ENCODE measurements at places on chromosomes 12 and 14. TPM values are rescaled to one million over a fixed set of nuclear protein-coding genes. Genes with fewer than 3 reads are reported as not detected.
A peak's percentile ranks its signal among the peaks of the same experiment; 100 is the strongest.

DNA sequence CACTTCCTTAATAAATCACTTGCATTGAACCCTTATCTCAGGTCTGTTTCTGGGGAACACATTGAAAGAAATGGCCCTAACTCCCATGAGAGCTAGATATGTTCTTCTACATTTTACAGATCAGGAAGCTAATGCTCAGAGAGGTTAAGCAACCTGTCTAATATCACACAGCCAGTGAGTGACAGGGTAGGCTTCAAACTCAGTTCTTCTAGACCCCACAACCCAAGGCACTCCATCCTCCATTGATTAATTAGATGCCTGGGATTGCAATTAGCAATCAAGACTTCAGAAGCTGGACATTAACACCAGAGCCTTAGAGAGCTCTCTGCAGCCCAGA is 59.8 kb downstream of the C14orf132 start:
- H3K27me3 ChIP-seq, result no peaks in the 10 kb centered on the region
- no peaks in the 10 kb centered on the region for H3K36me3 ChIP-seq
- H3K27ac ChIP-seq, result no peak overlapping the region
- H3K4me1 ChIP-seq, result no peaks in the 10 kb centered on the region
- DNase-seq, result no peak
- no peak overlapping the region for H3K4me3 ChIP-seq

- H3K4me1 ChIP-seq, result no peaks in the 10 kb centered on the region
- no peaks in the 10 kb centered on the region for H3K36me3 ChIP-seq
- H3K27ac ChIP-seq, result no peak overlapping the region
Measured at GRCh38 chr12:84034871-84035270, 877.7 kb downstream of the SLC6A15 start.

GRCh38 chr14:55771242-55771981 is 191.4 kb downstream of the KTN1 start:
- H3K27ac ChIP-seq, result peak overlapping the region; percentile 50
- no peak overlapping the region for H3K4me3 ChIP-seq
- peaks cover 6% of the 10 kb centered on the region for H3K4me1 ChIP-seq
- H3K27me3 ChIP-seq, result no peaks in the 10 kb centered on the region
- no peaks in the 10 kb centered on the region for H3K36me3 ChIP-seq
- peak; percentile 66 for DNase-seq

DNA sequence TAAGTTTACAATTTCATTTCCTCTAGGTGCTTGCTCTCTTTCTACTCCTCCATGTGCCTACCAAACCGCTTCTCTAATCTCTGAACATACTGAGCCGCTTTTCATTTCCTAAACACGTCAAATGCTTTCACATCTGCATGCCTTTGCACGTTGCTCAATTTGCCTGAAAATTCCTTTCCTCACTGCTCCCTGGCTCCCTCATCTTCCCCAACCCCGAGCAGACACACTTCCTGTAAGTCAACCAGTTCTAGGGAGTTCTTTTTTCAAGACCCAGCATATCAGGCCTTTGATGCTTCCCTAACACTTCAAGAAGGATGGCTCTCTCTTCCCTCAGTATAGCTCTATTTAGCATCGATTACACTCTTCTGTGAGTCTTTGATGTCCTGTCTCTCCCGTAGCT is 50.3 kb downstream of the LMO3 start:
- no peaks in the 10 kb centered on the region for H3K4me1 ChIP-seq
- H3K27me3 ChIP-seq, result no peaks in the 10 kb centered on the region
- H3K27ac ChIP-seq, result no peak overlapping the region
- no peaks in the 10 kb centered on the region for H3K36me3 ChIP-seq
- no peak for DNase-seq
- no peak overlapping the region for H3K4me3 ChIP-seq

MORN3 gene
- 85.9 TPM for polyA plus RNA-seq

GRCh38 chr14:69625299-69626131 is 14.1 kb downstream of the SUSD6 start:
- peak; percentile 38 for DNase-seq
- H3K27me3 ChIP-seq, result no peaks in the 10 kb centered on the region
- no peak overlapping the region for H3K27ac ChIP-seq
- no peaks in the 10 kb centered on the region for H3K36me3 ChIP-seq

GRCh38 chr14:70257526-70257925 is 68.8 kb upstream of the SLC8A3 start:
- no peaks in the 10 kb centered on the region for H3K4me1 ChIP-seq
- no peak overlapping the region for H3K4me3 ChIP-seq
- DNase-seq, result no peak

BEST3 gene
- 9.8 TPM for polyA plus RNA-seq

RHEBL1 gene
- polyA plus RNA-seq, result 1.5 TPM

DNA sequence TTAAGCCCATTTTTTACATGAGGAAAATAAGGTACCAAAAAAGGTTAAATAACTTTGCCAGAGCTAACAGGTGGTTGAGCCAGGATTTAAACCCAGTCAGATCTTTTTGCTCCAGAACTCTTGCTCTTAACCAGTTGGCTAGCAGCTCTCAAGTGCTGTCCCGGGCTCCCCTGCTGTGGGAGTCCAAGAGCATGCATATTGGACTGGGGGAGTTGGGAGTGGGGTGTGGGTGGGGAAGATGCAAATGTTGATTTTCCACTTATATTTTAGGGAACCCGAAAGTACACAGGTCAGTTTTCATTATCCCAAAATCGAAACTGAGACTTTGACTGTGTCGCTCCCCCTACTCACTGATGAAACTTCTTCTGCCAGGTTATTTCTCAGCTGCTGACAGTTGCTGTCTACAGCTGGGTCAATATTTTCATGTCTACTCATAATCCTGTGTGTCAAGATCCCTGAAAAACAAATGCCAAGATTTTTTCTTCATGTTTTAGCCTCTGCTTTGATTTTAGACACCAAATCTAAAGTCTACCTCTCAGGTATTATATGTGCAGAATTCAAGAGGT is 172.3 kb upstream of the TMPO start:
- H3K4me1 ChIP-seq, result no peaks in the 10 kb centered on the region
- no peak overlapping the region for H3K27ac ChIP-seq
- no peaks in the 10 kb centered on the region for H3K36me3 ChIP-seq

GRCh38 chr12:116222358-116222757 is 55.1 kb downstream of the MED13L start:
- H3K4me1 ChIP-seq, result peaks cover 27% of the 10 kb centered on the region
- DNase-seq, result peak; percentile 83
- H3K27me3 ChIP-seq, result no peaks in the 10 kb centered on the region
- H3K27ac ChIP-seq, result no peak overlapping the region

STAC3 gene
- polyA plus RNA-seq, result 23.4 TPM

CRACR2A gene
- 3.1 TPM for polyA plus RNA-seq

- no peaks in the 10 kb centered on the region for H3K27me3 ChIP-seq
- no peak overlapping the region for H3K4me3 ChIP-seq
- DNase-seq, result no peak
Measured at GRCh38 chr12:39490500-39491282, 47.8 kb upstream of the KIF21A start.

- H3K4me3 ChIP-seq, result no peak overlapping the region
- no peaks in the 10 kb centered on the region for H3K4me1 ChIP-seq
Measured at GRCh38 chr12:27627123-27627852, 69.0 kb upstream of the REP15 start.

ZNF891 gene
- 1.6 TPM for polyA plus RNA-seq

C14orf119 gene
- 60.8 TPM for polyA plus RNA-seq

RAN gene
- 966 TPM for polyA plus RNA-seq

- H3K4me3 ChIP-seq, result no peak overlapping the region
- no peaks in the 10 kb centered on the region for H3K4me1 ChIP-seq
- no peaks in the 10 kb centered on the region for H3K36me3 ChIP-seq
- DNase-seq, result no peak
- H3K27me3 ChIP-seq, result no peaks in the 10 kb centered on the region
Measured at GRCh38 chr14:96324219-96324618, 38.9 kb downstream of the ATG2B start.

DNA sequence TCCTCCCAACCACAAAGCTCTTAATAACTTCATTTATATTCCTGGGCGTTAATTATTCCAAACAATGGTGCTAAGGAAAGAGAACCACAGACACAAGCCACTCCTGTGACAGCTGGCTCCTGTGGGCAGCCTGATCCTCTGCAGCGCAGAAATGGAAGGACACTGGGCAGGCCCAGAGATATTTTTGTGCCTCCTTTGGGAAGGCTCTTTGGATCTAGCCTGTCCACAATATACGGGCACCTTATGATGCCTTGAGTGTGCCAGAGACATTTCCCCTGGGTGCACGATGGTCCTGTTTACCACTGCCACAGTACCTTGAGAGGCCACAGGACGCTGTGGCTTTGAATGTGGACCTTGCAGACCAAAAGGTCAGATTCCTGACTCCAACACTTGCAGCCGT is 2.1 kb downstream of the ASB2 start:
- H3K27ac ChIP-seq, result no peak overlapping the region
- H3K27me3 ChIP-seq, result no peaks in the 10 kb centered on the region
- H3K4me3 ChIP-seq, result no peak overlapping the region
- no peaks in the 10 kb centered on the region for H3K36me3 ChIP-seq

KRT73 gene
- not detected for polyA plus RNA-seq

DNA sequence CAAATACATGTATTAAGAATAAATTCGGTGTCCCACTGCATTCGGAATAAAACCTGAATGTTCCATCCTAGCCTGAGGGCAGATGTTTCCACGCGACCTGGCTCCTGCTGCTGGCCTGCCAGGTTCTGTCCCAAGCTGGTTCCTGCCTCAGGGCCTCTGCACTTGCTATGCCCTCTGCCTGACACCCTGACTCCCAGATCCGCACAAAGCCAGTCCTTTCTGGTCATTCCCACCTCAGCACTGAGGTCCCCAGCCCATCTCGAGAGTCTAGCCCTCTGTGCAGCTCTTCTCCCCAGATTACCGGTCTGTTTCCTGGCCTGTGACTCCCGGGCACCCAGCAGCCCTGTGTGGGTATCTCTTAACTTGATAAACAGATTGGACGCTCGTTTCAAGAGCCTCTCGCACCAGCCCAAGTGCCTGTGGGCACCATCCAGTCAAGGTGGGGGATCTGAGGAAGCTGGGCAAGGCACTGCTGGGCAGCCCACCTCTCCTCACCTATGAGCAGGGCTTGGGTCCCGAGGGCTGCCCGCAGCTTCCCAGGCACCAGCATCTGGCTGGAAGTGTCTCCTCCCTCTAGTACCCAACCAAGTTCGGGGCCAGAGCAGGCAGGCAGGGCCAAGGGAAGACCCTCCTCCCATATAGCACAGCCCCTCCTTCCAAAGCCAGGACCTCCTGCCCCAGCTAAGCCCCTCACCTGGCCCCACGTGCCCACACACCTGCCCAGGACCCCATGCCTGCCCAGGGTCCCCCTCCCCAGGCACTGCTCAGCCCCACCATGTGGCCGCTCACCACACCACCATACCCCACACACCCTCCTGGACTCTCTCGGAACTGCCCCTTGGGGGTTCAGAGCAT is 132.2 kb downstream of the NCOR2 start:
- no peaks in the 10 kb centered on the region for H3K36me3 ChIP-seq
- peaks cover 9% of the 10 kb centered on the region for H3K4me1 ChIP-seq
- H3K27me3 ChIP-seq, result no peaks in the 10 kb centered on the region
- DNase-seq, result no peak

LBHD2 gene
- polyA plus RNA-seq, result 3.9 TPM

- peaks cover 39% of the 10 kb centered on the region for H3K4me1 ChIP-seq
- H3K4me3 ChIP-seq, result no peak overlapping the region
- H3K27ac ChIP-seq, result peak overlapping the region; percentile 41
Measured at GRCh38 chr12:122860040-122860853, 25.0 kb downstream of the HIP1R start.

DNA sequence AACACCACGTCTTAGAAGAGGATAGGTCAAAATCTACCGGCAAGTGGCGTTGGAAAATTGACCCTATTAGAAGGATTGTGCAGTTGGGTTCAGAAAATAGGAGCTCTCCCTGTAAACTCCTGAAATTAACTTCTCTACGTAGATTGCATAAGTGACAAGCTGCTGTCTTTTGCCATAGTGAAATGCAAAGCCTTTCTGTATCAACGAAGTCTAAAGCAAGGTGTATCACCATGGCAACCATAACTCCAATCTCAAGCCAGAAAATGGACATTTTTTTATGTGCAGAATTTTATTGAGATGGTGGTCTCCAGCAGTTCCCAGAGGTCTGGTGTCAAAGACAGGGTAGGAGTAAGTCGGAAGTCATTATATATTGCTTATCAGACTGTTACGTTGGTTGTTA is 367.7 kb upstream of the NOVA1 start:
- no peaks in the 10 kb centered on the region for H3K4me1 ChIP-seq
- no peaks in the 10 kb centered on the region for H3K36me3 ChIP-seq
- no peaks in the 10 kb centered on the region for H3K27me3 ChIP-seq
- no peak overlapping the region for H3K4me3 ChIP-seq
- no peak for DNase-seq

KLHL33 gene
- polyA plus RNA-seq, result 0.67 TPM

- H3K27ac ChIP-seq, result no peak overlapping the region
- no peak for DNase-seq
- H3K4me3 ChIP-seq, result no peak overlapping the region
- H3K36me3 ChIP-seq, result no peaks in the 10 kb centered on the region
- no peaks in the 10 kb centered on the region for H3K27me3 ChIP-seq
Measured at GRCh38 chr12:42862055-42862454, 272.5 kb upstream of the PRICKLE1 start.

KRT6A gene
- 1.5 TPM for polyA plus RNA-seq

TMEM119 gene
- polyA plus RNA-seq, result 17.1 TPM

ACACB gene
- polyA plus RNA-seq, result 25.5 TPM

NPAS3 gene
- 1.8 TPM for polyA plus RNA-seq

Measured in testis (tissue), 5 donors.